ENCODE measurements at places on chromosomes 5 and 9.
A peak's percentile ranks its signal among the peaks of the same experiment; 100 is the strongest.

DNA sequence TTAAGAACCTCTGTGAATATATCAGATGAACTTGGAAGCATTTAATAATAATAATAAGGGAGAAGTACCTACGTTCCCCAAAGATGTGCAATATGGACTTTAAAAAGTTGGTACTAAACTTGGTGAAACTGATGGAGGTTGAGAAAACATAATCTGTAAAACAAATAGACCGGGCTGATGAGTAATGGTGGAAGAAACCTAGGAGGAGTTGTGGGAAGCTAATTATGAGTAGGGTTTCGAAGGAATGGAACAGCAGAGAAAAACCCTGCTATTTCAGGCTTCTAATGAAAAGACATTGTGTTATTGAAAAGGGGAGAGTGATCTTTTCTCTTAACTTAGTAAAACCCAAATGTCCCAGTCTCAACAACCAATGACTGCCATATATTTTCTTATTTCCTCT is 229.3 kb downstream of the PCSK1 start:
- DNase-seq, result no peak

GRCh38 chr9:35771943-35772342 is 17.9 kb upstream of the MSMP start:
- DNase-seq, result no peak

DNA sequence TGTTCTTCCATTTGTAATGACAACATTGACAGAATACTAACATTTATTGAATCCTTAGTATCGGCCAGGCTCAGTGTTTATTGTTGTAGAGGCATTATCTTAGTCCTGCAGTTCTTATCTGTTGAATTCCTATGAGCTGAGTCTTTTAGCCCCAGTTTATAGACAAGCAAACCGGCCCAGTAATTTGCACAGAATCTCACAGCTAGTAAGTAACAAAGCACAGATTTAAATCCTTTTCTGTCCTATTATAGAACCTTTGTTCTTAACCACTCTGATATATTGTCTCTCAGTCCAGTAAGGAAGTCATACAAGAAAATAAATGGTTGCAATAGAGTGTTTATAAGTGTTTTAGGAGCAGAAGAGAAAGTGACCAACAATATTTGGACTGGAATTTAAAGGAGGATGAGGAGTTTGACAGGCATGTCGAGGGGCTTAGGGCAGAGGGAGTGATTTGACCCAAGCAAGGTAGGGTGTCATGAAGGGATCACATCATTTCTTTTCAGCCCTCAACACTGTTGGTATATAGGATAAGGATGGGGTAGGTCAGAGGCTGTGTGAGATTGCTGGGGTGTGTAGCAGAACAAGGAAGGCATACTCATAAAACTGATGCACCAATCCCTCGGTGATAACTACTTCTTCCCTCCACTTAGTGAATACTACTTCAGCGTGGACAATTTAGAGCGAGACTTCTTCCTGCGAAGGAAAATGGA is 39.5 kb downstream of the LARP1 start:
- no peak for DNase-seq

DNA sequence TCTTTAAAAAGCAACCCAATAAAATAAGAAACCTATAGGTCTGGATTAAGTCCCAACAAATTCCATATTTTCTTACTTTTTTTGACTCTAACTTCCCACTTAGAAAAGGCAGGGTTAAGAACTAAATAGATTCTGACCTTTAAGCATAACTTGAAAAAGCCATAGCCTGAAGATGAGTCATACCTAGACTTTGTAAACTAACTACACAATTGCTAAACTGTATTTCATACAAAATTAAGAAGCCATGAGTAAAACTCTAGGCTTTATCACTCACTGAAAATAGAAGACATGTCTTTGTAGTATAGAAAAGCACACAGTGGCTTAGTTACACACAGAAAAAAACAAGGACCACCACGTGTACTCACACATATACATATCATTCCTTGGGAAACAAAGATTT is 51.5 kb downstream of the MLLT3 start:
- DNase-seq, result peak; percentile 68

DNA sequence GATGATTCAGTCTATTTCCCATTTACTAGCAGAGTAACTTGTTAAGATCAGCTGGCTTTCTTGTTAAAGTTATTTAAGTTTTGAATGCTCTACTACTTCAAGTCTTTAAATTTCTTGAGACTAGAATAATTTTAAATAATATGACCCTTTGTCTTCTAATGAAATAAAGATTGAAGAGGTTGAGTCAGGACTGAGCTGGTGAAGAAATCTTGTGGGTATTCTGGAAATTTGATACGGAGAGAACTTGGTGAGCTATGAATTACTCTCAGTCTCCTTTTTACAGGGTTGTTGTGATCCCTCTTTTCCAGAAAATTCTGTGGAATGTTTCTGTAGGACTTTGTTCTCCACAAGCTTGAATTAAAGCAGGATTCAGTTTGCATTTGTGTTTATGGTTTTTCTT is 29.3 kb downstream of the RNF20 start:
- DNase-seq, result peak; percentile 35

- DNase-seq, result no peak
Observed at GRCh38 chr5:111697881-111698757, 58.9 kb downstream of the NREP start.

DNA sequence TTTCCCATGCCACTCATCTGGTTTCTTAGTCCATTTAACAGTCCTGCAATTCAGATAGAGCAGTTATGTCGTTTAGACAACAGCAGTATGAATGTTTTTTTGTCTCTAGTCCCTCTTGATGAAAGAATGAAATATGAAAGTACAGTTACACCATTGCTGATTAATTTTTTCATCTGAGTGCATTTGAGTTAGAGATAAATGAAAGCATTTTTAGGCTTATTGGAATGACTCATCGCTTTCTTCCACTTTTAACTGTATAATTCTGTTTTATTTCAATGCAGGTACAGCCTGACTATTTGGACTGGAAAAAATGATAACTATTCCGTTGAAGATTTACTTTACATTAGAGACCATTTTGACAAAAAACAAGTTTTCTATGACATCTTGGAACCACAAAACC is 28.7 kb downstream of the ANKRD34B start:
- DNase-seq, result no peak

All from foreskin melanocyte (primary cell).